Panc1 (cell line): ENCODE measurements at places on chromosomes 2 and 18. TPM values are rescaled to one million over a fixed set of nuclear protein-coding genes. Genes with fewer than 3 reads are reported as not detected.
A peak's percentile ranks its signal among the peaks of the same experiment; 100 is the strongest.

- no peaks in the 10 kb centered on the region for H3K27me3 ChIP-seq
- no peak overlapping the region for H3K27ac ChIP-seq
- H3K4me3 ChIP-seq, result no peak overlapping the region
- no peaks in the 10 kb centered on the region for H3K4me1 ChIP-seq
- DNase-seq, result no peak
These were observed 82.0 kb upstream of the MEX3C start for GRCh38 chr18:51279367-51279984.

Gene CCBE1
- total RNA-seq, result 0.13 TPM

DNA sequence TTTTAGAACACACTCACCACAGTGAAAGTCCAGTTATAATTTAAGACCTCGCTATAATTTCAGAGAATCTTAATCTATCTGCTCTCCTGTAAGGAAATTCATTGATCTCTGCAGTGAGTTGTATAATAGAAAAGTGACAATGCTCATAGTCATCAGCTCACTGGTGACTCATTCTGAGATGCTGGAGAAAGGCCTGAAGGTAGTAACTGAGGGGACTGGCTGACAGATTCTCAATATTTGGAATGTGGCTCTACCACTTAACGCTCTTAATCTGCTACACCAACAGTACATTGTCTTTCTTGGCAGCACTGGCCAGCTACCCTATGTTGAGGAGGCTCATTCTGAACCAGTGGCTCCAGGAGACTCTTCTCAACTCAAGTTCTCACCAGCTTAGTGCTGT lies 246.1 kb downstream of the RPRM start:
- H3K27me3 ChIP-seq, result no peaks in the 10 kb centered on the region
- H3K4me1 ChIP-seq, result no peaks in the 10 kb centered on the region
- H3K27ac ChIP-seq, result no peak overlapping the region
- H3K36me3 ChIP-seq, result no peaks in the 10 kb centered on the region
- no peak for DNase-seq

DNA sequence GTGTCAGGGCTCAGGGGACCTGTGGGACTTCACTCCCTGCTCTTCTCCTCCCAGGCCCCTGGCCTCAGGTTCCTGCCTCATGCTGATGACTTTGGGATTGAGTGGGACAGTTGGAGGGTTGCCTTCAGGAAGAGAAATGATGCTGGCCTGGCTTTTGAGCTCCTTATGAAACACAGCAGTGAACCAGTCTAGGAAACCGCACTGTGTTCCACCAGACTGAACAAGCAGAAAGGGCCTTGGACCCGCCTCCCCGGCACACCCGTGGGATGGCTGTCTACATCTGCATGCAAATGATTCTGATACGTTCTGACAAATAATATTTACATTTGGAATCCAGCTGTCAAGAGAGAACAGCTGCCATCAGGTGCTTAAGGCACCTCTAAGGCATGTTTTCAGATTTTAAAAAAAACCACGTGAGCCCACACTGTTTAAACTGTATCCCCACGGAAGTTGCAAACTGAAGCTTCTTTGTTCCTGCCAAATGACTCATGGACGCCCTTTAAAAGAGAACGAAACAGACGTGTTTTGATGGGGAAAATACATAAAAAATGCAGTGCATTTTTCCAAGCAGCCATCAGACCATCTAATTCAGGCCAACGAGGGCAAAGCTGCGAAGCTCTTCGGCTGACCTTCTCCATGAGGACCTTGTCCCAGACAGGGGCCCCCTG lies 27.6 kb upstream of the ASAP2 start:
- H3K36me3 ChIP-seq, result no peaks in the 10 kb centered on the region
- no peaks in the 10 kb centered on the region for H3K27me3 ChIP-seq
- DNase-seq, result no peak
- H3K27ac ChIP-seq, result peak overlapping the region; percentile 83

GRCh38 chr18:51852681-51853080 lies 487.3 kb upstream of the DCC start:
- H3K4me1 ChIP-seq, result no peaks in the 10 kb centered on the region
- no peaks in the 10 kb centered on the region for H3K27me3 ChIP-seq
- H3K27ac ChIP-seq, result no peak overlapping the region

GRCh38 chr2:11809586-11810236 lies 63.3 kb downstream of the LPIN1 start:
- no peaks in the 10 kb centered on the region for H3K27me3 ChIP-seq
- H3K27ac ChIP-seq, result no peak overlapping the region
- no peak for DNase-seq
- peaks cover 4% of the 10 kb centered on the region for H3K36me3 ChIP-seq
- H3K4me1 ChIP-seq, result no peaks in the 10 kb centered on the region
- H3K4me3 ChIP-seq, result no peak overlapping the region

GRCh38 chr18:22044474-22045220 lies 124.7 kb upstream of the GATA6 start:
- DNase-seq, result no peak
- H3K4me1 ChIP-seq, result no peaks in the 10 kb centered on the region
- H3K36me3 ChIP-seq, result no peaks in the 10 kb centered on the region
- no peak overlapping the region for H3K27ac ChIP-seq
- no peaks in the 10 kb centered on the region for H3K27me3 ChIP-seq
- no peak overlapping the region for H3K4me3 ChIP-seq

GRCh38 chr2:138084206-138084605 lies 119.9 kb downstream of the HNMT start:
- no peaks in the 10 kb centered on the region for H3K4me1 ChIP-seq
- H3K4me3 ChIP-seq, result no peak overlapping the region
- H3K27me3 ChIP-seq, result no peaks in the 10 kb centered on the region
- no peak for DNase-seq
- H3K27ac ChIP-seq, result no peak overlapping the region
- no peaks in the 10 kb centered on the region for H3K36me3 ChIP-seq

Gene CXCR1
- not detected for total RNA-seq

DNA sequence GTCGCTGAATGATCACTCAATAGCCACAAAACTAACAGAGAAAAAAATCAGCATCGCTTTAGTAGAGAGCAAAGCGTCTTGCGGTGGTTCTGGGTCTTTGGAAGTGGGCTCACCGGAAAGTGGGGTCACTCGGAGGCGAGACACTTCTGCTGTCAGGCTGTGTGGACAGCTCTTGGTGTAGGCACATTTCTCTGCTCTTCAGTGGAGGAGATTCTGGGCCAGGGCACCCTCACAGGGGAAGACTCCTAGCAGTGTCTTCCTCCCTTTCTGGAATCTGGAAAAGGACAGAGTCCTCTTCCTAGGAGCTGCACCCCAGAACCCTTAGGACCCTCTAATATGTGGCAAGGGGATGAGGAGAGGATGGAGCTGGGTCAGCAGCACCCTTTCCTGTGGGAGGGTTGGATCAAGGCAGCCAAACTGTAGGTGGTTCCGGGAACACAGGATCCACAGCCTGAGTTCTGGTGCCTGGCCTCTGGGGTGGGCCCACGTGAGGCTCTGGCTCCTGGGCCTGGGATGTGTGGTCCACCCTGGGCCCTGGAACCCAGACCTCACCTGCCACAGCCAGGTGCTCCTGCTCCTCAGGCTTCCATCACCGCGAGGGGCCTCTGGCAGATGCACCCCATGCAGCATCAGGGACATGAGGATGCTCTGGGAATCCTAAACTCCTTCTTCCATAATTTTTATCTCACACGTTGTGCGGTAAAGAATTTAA lies 25.1 kb downstream of the GPR35 start:
- no peak overlapping the region for H3K4me3 ChIP-seq
- no peak for DNase-seq
- no peak overlapping the region for H3K27ac ChIP-seq
- peaks cover 18% of the 10 kb centered on the region for H3K27me3 ChIP-seq
- no peaks in the 10 kb centered on the region for H3K36me3 ChIP-seq

DNA sequence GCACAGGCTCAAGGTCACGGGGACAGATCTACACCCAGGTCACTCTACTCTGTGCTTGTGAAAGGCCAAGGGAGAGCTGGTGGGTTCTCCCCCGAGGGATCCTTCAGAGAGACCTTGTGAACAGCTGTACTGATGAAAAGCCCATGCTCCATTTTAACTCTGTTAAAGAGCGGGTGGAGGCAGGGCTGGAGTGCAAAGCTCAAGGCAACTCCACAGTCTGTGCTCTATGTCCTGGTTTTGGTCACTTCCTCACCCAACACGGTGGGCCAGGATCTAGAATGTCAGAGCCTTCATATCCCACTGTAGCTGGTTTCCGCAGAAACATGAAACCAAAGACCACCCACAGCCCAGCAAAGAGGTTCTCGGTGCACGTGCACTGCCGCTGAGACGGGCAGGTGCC lies 177.1 kb downstream of the LAMA1 start:
- no peaks in the 10 kb centered on the region for H3K27me3 ChIP-seq
- no peaks in the 10 kb centered on the region for H3K4me1 ChIP-seq
- no peak overlapping the region for H3K4me3 ChIP-seq
- no peaks in the 10 kb centered on the region for H3K36me3 ChIP-seq

Gene DSG2
- 12.1 TPM for total RNA-seq

GRCh38 chr2:150060341-150060740 lies 427.1 kb downstream of the RND3 start:
- no peaks in the 10 kb centered on the region for H3K36me3 ChIP-seq
- H3K4me1 ChIP-seq, result no peaks in the 10 kb centered on the region
- H3K27ac ChIP-seq, result no peak overlapping the region

DNA sequence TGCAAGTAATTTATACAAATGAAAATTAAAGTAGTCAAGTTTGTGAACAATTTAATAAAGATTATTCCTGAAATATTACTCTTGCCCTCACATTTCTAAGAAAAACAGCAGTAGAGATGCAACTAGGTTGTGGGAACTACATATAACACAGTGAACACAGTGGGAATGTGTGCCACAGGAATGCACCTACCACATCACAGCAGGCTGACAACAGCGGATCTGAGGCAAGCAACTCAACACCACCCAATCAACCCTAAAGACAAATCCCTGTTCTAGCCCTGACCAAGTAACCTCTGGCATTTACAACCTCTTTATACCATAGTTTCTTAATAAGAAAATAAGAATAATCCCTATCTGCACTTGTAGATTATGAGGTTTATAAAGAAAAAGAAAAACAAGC lies 23.4 kb downstream of the MBOAT2 start:
- H3K4me1 ChIP-seq, result no peaks in the 10 kb centered on the region; the same call in 1 of the 2 replicates
- no peaks in the 10 kb centered on the region; the same call in 1 of the 2 replicates for H3K36me3 ChIP-seq
- H3K27me3 ChIP-seq, result no peaks in the 10 kb centered on the region

- H3K36me3 ChIP-seq, result 0 out of 2 replicates have a peak, but pooled peaks cover 2% of the 10 kb centered on the region
- H3K27ac ChIP-seq, result no peak overlapping the region
- H3K4me1 ChIP-seq, result no peaks in the 10 kb centered on the region
These were observed 30.8 kb downstream of the WDFY1 start for GRCh38 chr2:223914324-223914723.

DNA sequence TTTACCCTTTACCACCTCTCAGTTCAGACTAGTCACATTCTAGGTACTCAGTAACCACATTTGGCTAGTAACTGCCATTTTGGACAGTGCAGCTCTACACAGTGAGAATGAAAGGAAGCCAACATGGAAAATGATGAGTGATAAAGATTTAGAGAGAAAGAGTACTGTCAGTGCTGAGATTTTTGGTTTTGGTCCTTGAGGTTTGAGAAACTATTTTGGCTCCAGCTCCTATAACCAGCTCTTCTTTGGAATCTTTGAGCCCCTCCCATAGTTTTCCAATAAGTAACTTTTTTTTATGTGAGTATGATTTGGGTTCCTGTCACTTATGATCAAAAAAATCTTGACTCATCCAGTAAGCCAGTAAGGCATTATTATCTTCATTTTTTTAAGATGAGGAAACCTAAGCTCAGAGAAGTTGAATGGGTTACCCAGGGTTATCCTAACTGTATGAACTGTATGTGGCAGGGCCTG lies 173.0 kb downstream of the BABAM2 start:
- no peak overlapping the region for H3K4me3 ChIP-seq
- no peak for DNase-seq
- H3K27me3 ChIP-seq, result no peaks in the 10 kb centered on the region
- no peaks in the 10 kb centered on the region for H3K36me3 ChIP-seq

- no peaks in the 10 kb centered on the region for H3K27me3 ChIP-seq
- H3K27ac ChIP-seq, result no peak overlapping the region
- H3K4me3 ChIP-seq, result no peak overlapping the region
- H3K36me3 ChIP-seq, result no peaks in the 10 kb centered on the region
These were observed 242.1 kb upstream of the MYT1L start for GRCh38 chr2:2573205-2573604.

- H3K4me1 ChIP-seq, result no peaks in the 10 kb centered on the region
- H3K36me3 ChIP-seq, result no peaks in the 10 kb centered on the region
- DNase-seq, result no peak
- H3K4me3 ChIP-seq, result no peak overlapping the region
These were observed 139.2 kb downstream of the MGAT5 start for GRCh38 chr2:134393075-134393461.

GRCh38 chr2:205139822-205140463 lies 542.4 kb upstream of the NRP2 start:
- H3K4me1 ChIP-seq, result no peaks in the 10 kb centered on the region
- H3K27me3 ChIP-seq, result no peaks in the 10 kb centered on the region
- no peak overlapping the region for H3K4me3 ChIP-seq
- no peak for DNase-seq
- H3K36me3 ChIP-seq, result no peaks in the 10 kb centered on the region

GRCh38 chr2:28355521-28356094 lies 37.0 kb upstream of the FOSL2 start:
- no peak overlapping the region for H3K4me3 ChIP-seq
- no peaks in the 10 kb centered on the region for H3K36me3 ChIP-seq
- DNase-seq, result no peak
- no peaks in the 10 kb centered on the region for H3K27me3 ChIP-seq
- no peaks in the 10 kb centered on the region; the same call in 1 of the 2 replicates for H3K4me1 ChIP-seq

DNA sequence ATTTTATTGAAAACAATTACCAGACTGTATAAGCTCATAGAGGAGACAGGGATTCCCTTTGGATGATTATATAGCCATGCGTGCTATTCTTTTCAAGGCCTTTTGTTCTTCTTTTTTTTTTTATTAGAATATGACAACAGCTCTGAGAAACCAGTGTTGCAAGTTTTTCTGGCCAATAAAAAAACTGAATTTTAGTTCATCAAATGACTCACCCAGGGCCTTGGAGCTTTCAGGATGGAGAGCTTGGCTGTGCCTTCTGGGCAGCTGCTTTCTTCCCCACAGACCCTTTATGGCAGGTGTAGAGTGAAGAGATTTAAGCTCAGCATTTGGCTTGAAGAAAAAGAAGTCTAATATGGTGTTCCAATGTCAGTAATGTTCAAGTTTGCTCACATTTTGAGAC lies 497.9 kb upstream of the FANCL start:
- no peaks in the 10 kb centered on the region for H3K4me1 ChIP-seq
- no peaks in the 10 kb centered on the region for H3K27me3 ChIP-seq
- no peaks in the 10 kb centered on the region for H3K36me3 ChIP-seq
- H3K27ac ChIP-seq, result no peak overlapping the region

DNA sequence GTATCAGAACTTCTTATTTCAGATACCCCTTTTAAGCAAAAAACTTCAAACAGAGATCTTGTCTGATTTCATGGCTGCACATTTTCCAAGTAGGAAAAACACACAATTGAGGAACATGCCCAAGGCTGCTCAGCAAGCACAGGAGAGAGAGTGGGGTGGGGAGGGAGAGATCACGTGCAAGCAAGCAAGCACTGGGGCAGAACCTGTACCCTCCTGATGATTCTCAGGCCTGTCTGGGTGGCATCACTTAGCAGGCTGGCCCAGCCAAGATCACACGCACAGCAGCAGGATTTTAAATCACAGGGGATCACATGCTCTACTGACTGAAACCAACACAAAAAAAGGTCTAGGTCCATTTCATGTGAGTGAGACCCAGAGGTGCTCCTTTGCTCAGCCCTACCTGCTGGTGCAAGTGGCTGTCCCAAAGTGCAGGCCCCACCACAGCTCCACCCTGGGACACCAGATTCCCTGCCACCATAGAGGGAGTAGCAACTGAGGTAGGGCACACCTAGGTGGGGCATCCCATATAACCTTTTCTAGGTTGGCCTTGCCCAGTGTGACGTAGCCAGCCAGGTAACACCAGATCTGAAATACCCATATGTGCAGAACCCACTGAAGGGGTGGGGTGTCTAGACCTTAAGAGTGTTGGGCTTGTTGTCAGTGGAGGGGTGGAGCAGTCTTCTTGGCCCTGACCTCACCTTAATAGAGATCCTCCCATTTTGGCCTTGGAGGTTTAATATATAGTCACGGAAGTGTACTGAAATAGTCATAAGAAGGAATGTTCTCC lies 1.8 kb upstream of the LYPD6B start:
- no peaks in the 10 kb centered on the region for H3K4me1 ChIP-seq
- no peaks in the 10 kb centered on the region for H3K36me3 ChIP-seq
- H3K27ac ChIP-seq, result no peak overlapping the region
- peaks cover 14% of the 10 kb centered on the region for H3K27me3 ChIP-seq
- no peak for DNase-seq
